H7 (cell line): ENCODE measurements at places on chromosomes 3 and 15. TPM values are rescaled to one million over a fixed set of nuclear protein-coding genes. Genes with fewer than 3 reads are reported as not detected.

P2RY14 gene
- total RNA-seq, result not detected in 2 replicates

ZCWPW2 gene
- 0.28 and 0.48 TPM in 2 replicates for total RNA-seq

APOD gene
- total RNA-seq, result not detected in 2 replicates

KCNMB3 gene
- total RNA-seq, result 0.21 and 0.48 TPM in 2 replicates

PIERCE2 gene
- 1.5 and 3.1 TPM in 2 replicates for total RNA-seq

SYNPR gene
- total RNA-seq, result 0.24 and 1.4 TPM in 2 replicates

SLC6A20 gene
- total RNA-seq, result 0.10 and 0.37 TPM in 2 replicates

ZPLD1 gene
- total RNA-seq, result not detected in 2 replicates

FAM81A gene
- total RNA-seq, result 0.07 and 0.21 TPM in 2 replicates

GRAMD2A gene
- 0.17 and 0.52 TPM in 2 replicates for total RNA-seq

RTP1 gene
- 5.1 and 5.3 TPM in 2 replicates for total RNA-seq
